CD4-positive, alpha-beta T cell (primary cell): ENCODE measurements at places on chromosomes 1 and 21.

DNA sequence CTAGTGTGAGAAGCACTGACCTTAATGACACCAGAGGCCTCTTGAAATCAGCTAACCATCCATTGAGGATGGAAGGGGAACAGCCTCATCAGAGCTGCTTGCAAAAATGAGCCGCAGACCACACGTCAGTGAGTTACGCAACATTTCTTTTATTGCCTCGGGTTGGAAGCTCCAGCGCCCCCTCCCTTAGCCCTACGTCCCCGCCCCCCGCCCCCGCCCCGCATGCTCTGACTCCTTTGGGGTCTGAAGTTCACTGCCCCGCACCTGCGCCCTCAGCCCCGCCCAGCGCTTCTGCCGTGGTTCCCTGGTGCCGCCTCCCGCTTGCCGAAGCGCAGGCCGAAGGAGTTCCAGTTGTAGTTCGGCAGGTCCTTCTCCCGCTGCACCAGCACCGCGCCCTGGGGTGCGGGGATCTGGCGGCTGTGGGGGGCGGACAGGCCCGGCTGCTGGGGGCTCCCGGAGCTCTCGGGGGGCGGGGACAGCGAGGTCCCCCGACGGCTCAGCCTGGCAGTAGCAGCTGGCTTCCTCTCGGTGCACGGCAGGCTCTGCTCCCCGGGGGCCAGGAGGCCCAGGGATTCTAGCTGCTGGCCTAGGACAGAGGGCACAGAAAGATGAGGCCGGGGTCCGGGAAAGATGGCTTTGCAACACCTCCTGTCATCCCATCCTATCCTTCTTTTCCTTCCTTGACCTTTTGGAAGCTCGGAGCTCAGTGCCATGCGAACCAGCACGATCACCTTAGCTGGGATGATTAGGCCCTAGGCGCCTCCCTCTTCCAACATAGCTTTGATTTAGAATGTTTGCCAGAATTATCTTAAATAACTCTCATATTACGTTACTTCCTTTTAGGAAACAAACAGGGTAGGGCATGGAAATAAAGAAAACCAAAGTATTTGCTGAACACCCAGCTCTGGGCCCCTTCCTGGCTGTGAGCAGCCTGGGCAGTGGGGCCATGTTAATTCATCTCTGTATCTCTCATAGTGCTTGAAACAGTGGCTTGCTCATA, 5.8 kb downstream of the KISS1 start:
- DNase-seq: peak; percentile 25

DNA sequence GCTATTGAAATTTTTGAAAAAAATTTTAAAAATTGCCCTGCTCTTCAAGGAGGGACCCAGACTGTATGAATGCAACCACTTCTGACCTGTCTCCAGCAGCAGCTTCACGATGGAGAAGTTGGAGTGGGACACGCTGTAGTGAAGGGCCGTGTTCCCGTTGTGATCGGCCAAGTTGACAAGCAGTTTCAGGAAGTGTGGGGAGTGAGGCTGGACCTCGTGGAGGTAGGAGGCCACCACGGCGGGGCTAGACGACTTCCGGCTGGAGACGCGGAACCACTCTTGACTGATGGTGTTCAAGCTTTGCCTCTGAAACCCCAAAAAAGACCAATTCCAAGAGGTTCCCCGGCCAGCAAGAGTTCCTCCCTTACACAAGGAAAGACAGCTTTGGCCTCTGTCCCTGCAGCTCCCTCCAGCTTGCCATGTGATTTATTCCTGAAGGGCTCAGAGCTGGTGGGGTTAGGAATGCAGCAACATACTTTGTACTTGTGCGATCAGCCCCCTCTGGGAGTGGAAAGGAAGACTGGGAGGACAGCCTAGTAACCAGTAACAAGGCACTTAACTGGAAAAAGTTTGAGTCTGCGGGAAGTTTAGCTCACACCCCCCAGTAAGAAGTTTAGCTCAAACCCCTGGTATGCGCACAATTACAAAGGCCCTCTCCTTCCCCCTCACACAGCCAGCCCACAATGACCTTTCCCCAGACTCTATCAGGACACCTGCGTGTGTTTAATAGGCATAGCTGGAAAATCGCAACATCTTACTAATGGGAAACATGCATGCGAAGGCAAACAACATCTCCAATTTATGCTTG, 56.0 kb downstream of the KANK4 start:
- no peak for DNase-seq

- no peak for DNase-seq
These were observed 55.4 kb downstream of the KANK4 start for GRCh38 chr1:62263814-62264353.

- no peak for DNase-seq
These were observed 42.0 kb downstream of the PCSK9 start for GRCh38 chr1:55081188-55081904.

DNA sequence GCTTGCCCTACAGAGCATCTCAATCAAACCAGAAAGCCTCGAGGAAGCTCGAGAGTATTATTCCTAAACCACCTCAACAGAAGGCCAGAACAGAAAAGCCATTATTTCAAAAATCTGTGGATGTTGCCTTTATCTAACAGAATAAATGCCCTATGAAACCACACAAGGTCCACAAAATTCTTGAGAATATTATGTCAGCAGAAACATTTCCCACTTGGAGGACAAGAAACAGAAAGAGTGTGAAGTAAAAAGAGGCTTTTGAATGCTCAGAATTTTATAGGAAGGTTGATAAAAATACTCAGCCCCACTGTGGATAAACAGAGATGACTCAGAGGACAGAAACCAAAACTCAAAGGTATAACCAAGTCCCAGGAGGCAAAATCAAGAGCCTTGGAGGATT, 146.4 kb upstream of the LRRC7 start:
- DNase-seq: no peak

- no peak for DNase-seq
These were observed 29.6 kb upstream of the VPS13D start for GRCh38 chr1:12200208-12200607.

GRCh38 chr1:229035748-229036082, 235.2 kb upstream of the RAB4A start:
- no peak for DNase-seq

- DNase-seq: no peak
These were observed 14.6 kb upstream of the RPL5 start for GRCh38 chr1:92817137-92817697.

DNA sequence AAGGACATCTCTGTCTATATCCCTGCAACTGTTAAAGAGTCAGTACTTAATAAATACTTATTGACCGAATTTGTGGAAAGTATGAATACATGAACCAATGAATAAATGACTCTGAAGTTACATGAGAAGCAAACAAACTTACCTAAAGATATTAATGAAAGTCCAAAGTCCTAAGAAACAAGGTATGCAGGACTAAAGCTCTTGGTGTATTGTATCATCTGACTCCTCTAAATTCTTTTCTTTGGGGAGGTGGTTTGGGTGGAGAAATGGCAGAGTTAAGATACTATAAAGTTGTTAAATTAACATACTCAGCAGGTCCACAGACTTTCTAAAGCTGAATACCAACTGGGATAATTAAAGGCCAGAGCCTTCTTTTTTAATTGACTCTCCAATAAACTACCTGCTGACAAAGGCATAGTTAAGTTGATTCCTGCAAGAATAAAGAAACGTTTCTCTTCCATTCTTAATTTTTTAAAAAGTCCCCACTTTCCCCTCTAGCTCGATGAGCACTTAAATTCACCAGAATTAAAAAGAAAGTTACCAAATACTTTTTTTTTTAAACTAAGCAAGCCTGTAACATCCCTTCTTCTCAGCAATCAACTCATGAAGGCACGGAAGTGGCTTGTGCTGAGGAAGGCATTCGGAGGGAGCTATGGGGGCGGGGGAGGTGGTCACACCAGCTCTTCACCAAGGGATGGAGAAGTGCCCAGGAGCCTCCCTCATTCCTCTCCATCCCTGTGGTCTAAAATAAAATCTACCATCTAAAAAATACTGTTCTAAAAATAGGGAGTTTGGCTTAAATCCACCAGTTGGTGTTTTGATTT, 61.1 kb downstream of the GADD45A start:
- no peak for DNase-seq

DNA sequence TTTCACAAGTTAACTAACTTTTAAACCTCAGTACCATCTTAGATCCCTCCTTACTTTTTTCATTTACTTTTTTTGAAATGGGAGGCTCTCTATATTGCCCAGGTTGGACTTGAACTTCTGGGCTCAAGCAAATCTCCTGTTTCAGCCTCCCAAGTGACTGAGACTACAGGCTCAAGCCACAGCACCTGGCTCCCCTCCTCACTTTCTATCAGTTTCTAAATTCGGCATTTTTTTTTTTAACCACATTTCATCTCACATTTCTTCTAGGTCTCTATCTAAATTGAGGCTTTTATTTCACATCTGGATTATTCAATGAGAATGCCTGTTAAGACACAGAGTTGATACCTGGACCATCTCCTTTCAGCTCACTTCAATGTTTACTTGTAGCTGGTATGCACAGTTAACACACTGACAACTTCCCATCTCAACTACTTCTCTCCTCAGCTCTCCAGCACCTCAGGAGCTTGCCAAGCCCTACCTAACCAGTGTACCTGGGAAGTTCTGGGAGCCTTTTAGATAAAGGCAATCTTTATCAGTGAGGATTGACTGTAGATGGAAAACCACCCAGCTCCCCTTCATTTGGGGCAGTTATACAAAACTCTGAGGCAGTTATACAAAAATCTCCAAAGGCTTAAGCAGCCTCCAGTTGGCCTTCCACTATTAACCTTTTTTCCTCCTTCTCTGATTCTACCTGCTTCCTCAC, 3.4 kb downstream of the USP33 start:
- no peak for DNase-seq
